Skin of body (tissue), 3 donors: ENCODE measurements at places on chromosomes 7 and 10. TPM values are rescaled to one million over a fixed set of nuclear protein-coding genes. Genes with fewer than 3 reads are reported as not detected.

INPP5A gene
- 32.5 TPM for total RNA-seq

PAPSS2 gene
- total RNA-seq = 7.2 TPM

H2BK1 gene
- total RNA-seq = not detected

CC2D2B gene
- 1.6 TPM for total RNA-seq

VSTM4 gene
- 40.5 TPM for total RNA-seq

MALRD1 gene
- 12.8 TPM for total RNA-seq

DDC gene
- not detected for total RNA-seq
